GM12878 (cell line): ENCODE measurements at places on chromosomes 6 and 20. TPM values are rescaled to one million over a fixed set of nuclear protein-coding genes. Genes with fewer than 3 reads are reported as not detected.

- peaks cover 43% of the 10 kb centered on the region for H3K27me3 ChIP-seq
- H3K36me3 ChIP-seq, result no peaks in the 10 kb centered on the region
- H3K4me1 ChIP-seq, result no peaks in the 10 kb centered on the region
- H3K4me3 ChIP-seq, result no peak overlapping the region
- DNase-seq, result no peak
- H3K27ac ChIP-seq, result no peak overlapping the region
Observed at GRCh38 chr6:137497721-137498463, 3.7 kb upstream of the OLIG3 start.

Gene HAO1
- not detected in 2 replicates for total RNA-seq

DNA sequence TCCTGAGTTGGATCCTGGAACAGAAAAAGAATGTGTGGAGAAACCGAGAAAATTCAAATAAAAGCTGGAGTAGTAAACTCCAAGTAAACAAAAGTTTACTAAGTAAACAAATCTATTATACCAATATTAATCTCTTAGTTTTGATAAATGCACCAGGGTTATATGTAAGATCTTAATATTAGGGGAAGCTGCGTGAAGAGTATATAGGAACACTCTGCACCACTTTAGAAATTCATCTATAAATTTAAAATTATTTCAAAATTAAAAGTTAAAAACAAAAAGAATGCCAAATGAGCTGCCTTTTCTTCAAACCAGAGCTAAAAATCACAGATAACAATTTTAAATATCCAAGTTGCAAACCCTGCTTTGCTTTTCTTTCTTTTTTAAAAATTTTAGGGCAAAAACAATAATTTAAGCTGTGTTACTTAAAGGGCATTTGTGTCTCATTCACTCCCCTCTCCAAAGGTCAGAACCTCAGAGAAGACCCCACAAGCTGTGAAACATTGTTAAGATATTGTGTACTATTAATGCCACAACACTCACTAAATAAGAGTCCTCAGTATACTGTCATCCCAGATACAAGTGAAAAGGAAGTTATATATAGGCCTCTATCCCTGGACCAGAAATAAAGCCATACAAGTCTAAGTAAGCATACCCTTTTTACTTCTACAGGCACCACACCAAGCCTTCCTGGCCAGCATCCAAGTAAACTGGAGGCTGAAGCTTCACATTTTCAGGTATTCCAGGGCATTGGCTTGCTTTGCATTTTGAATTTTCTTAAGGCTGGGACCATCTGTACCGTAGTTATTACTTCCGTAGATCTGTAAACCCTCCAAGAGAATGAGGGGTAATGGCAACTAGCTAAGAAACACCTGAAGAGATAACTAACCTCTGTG, 7.0 kb downstream of the DNAAF9 start:
- H3K27me3 ChIP-seq, result no peaks in the 10 kb centered on the region
- H3K4me1 ChIP-seq, result no peaks in the 10 kb centered on the region
- no peaks in the 10 kb centered on the region for H3K36me3 ChIP-seq
- DNase-seq, result no peak
- no peak overlapping the region for H3K27ac ChIP-seq

GRCh38 chr20:56259948-56260347, 11.4 kb downstream of the MC3R start:
- DNase-seq, result no peak
- H3K4me1 ChIP-seq, result no peaks in the 10 kb centered on the region
- H3K4me3 ChIP-seq, result no peak overlapping the region
- H3K27me3 ChIP-seq, result no peaks in the 10 kb centered on the region
- no peak overlapping the region for H3K27ac ChIP-seq
- no peaks in the 10 kb centered on the region for H3K36me3 ChIP-seq

- no peak overlapping the region for H3K27ac ChIP-seq
- no peak overlapping the region for H3K4me3 ChIP-seq
- no peak for DNase-seq
- no peaks in the 10 kb centered on the region for H3K36me3 ChIP-seq
Observed at GRCh38 chr20:49513517-49513916, 31.0 kb upstream of the KCNB1 start.

DNA sequence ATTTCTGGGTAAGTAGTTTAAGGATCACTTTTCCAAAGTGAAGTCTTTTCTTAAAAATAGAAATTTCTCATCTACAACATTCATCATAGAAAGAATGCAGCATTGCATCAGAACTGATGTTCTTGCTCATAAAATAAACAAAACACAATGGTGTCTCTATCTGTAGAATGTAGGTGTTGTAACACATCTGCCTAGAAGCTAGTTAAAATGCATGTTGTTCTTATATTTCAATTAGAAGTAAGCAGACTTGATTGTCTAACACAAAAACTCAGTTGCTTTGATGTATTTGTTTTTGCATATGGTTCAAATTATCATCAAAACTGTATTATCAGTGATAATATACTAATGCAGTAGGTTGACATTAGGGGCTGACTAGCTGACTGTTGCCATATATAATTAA, 654.7 kb upstream of the FLRT3 start:
- no peaks in the 10 kb centered on the region for H3K27me3 ChIP-seq
- H3K4me1 ChIP-seq, result no peaks in the 10 kb centered on the region
- DNase-seq, result no peak

Gene PRR18
- total RNA-seq, result 8.2 and 8.8 TPM in 2 replicates

- H3K4me1 ChIP-seq, result no peaks in the 10 kb centered on the region
- no peaks in the 10 kb centered on the region; the same call in 1 of the 2 replicates for H3K27me3 ChIP-seq
- no peak overlapping the region for H3K27ac ChIP-seq
- no peak for DNase-seq
- no peak overlapping the region for H3K4me3 ChIP-seq
Observed at GRCh38 chr6:159308198-159308597, 139.0 kb downstream of the FNDC1 start.

GRCh38 chr6:133814797-133815196, 74.1 kb upstream of the TCF21 start:
- H3K36me3 ChIP-seq, result no peaks in the 10 kb centered on the region
- no peak for DNase-seq
- no peak overlapping the region for H3K27ac ChIP-seq
- H3K4me1 ChIP-seq, result no peaks in the 10 kb centered on the region
- H3K27me3 ChIP-seq, result no peaks in the 10 kb centered on the region
- no peak overlapping the region for H3K4me3 ChIP-seq

DNA sequence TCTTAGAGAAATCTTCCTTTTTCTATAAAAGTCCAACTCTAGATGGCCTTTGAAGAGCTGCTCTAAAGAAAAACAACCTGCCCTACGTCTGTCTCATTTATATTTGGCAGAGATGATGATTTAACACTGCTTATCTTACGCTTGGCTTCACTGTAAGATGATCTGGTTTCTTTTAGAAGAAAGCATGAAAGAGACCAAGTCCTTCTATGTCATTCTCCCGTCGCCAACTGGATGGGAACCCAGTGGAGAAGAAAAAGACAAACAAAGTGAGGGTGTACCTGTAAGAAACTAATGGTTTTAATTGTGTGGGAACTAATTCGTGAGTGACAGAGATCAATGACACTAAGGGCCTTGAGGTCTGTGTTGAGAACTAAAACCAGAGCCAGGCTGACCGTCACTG, 92.8 kb downstream of the MBOAT1 start:
- DNase-seq, result no peak
- H3K4me1 ChIP-seq, result no peaks in the 10 kb centered on the region; the same call in 1 of the 2 replicates
- no peak overlapping the region for H3K4me3 ChIP-seq
- no peaks in the 10 kb centered on the region for H3K27me3 ChIP-seq

- no peak overlapping the region for H3K27ac ChIP-seq
- H3K4me3 ChIP-seq, result no peak overlapping the region
- no peak for DNase-seq
- H3K4me1 ChIP-seq, result no peaks in the 10 kb centered on the region
- H3K27me3 ChIP-seq, result no peaks in the 10 kb centered on the region
- H3K36me3 ChIP-seq, result no peaks in the 10 kb centered on the region
Observed at GRCh38 chr6:127864701-127865100, 36.2 kb downstream of the THEMIS start.

DNA sequence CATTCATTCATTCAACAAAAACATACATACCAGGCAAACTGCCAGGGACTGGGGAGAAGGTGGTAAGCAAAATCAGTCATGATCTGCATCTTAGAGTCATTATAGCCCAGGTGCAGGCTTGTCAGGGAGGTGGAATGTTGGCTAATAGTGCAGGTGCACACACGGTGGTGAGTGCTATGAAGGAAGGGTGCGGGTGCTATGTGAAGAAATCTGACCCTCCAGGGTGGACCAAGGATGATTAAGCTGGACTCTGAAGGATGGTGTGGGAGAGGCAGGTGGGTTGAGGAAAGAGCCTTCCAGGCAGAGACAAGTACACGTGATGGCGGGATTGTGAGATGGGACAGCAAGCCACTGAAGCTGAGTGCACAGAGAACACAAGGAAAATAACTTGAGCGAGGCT, 77.4 kb downstream of the B3GAT2 start:
- H3K4me1 ChIP-seq, result no peaks in the 10 kb centered on the region
- H3K27ac ChIP-seq, result no peak overlapping the region
- no peaks in the 10 kb centered on the region for H3K27me3 ChIP-seq
- H3K36me3 ChIP-seq, result no peaks in the 10 kb centered on the region
- no peak overlapping the region for H3K4me3 ChIP-seq
- no peak for DNase-seq

Gene TSPO2
- total RNA-seq, result not detected in 2 replicates

DNA sequence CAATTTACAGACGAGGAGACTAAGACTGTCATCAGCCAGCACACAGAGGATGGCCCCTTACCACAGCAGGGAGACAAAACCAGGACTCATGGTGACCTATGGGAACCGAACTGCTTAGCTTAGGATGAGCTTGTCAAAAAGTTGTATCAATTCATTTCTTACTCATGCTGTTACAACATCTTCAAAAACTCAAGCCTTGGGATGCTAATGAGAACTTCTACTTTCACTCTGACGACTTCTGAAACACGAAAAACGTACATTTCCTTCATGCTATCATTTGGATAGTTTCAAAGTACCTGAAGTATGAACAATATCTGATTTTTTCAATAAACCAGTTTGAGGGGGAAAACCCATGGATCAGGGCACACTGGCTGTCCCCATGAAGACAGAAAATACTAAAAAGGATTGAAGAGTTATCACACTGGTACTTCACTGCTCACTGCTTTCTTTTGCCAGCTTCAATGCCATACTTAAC, 31.9 kb downstream of the HIVEP2 start:
- peak overlapping the region; percentile 27; the same call in 1 of the 2 replicates for H3K4me3 ChIP-seq
- peaks cover 32% of the 10 kb centered on the region for H3K4me1 ChIP-seq
- no peaks in the 10 kb centered on the region for H3K27me3 ChIP-seq
- peak overlapping the region; percentile 95 for H3K27ac ChIP-seq

DNA sequence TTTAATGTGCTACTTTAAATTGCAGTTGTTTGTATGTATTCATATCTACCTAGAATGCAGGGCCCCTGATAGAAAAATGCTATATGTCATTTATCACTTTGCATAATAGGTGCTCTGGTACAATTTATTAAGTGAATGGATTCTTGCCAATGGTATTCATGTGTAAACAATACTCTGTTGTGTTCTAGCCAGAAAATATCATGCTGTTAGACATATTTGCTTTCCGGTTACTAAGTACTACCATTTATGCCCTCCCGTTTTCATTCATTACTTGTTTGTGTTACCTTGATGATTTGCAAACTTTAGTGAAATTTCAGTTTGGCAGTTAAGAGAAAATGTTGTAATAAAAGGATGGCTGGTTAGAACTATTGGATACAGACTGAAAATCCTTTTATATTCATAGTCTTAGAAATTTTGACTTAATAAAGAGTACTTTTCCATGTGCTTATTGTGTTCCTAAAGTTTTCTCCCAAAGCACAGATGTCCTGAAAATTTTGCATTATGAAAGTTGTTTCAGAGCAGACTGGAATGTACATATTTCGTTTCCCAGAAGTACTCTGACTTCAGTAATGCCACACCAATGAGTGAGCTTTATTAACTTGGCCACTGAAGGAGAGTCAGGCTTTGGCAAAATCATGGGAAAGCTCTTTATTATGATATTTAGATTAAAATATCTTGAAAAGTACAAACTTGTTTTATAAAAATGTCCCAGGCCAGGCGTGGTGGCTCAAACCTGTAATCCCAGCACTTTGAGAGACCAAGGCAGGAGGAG, 31.5 kb downstream of the RPF2 start:
- H3K27ac ChIP-seq, result no peak overlapping the region
- no peak overlapping the region for H3K4me3 ChIP-seq
- H3K27me3 ChIP-seq, result no peaks in the 10 kb centered on the region
- H3K36me3 ChIP-seq, result peaks cover 9% of the 10 kb centered on the region; the same call in 1 of the 2 replicates
- H3K4me1 ChIP-seq, result no peaks in the 10 kb centered on the region

GRCh38 chr6:52183131-52183713, 3.0 kb upstream of the IL17A start:
- no peak overlapping the region for H3K4me3 ChIP-seq
- DNase-seq, result no peak
- peaks cover 35% of the 10 kb centered on the region for H3K4me1 ChIP-seq
- no peak overlapping the region for H3K27ac ChIP-seq

Gene BPI
- total RNA-seq, result not detected in 2 replicates

Gene BLTP3A
- total RNA-seq, result 15.1 and 16.7 TPM in 2 replicates

Gene TGM2
- 1.2 and 1.8 TPM in 2 replicates for total RNA-seq

Gene MLN
- not detected in 2 replicates for total RNA-seq

GRCh38 chr6:106773522-106773921, 144.1 kb downstream of the QRSL1 start:
- H3K4me1 ChIP-seq, result no peaks in the 10 kb centered on the region
- no peaks in the 10 kb centered on the region for H3K36me3 ChIP-seq
- H3K27me3 ChIP-seq, result no peaks in the 10 kb centered on the region
- H3K27ac ChIP-seq, result no peak overlapping the region

Gene CCDC170
- 0.11 TPM in 1 of 2 replicates, not detected in the other for total RNA-seq

GRCh38 chr6:15184441-15184861, 61.4 kb upstream of the JARID2 start:
- no peaks in the 10 kb centered on the region for H3K36me3 ChIP-seq
- H3K27me3 ChIP-seq, result no peaks in the 10 kb centered on the region
- no peak overlapping the region for H3K27ac ChIP-seq
- peak; percentile 15 for DNase-seq
- H3K4me3 ChIP-seq, result no peak overlapping the region

GRCh38 chr20:41064377-41064776, 35.8 kb downstream of the TOP1 start:
- H3K27ac ChIP-seq, result peak overlapping the region; percentile 62
- peaks cover 25% of the 10 kb centered on the region for H3K36me3 ChIP-seq
- peak; percentile 68 for DNase-seq
- no peak overlapping the region for H3K4me3 ChIP-seq

Gene SNAI1
- total RNA-seq, result 0.33 and 0.43 TPM in 2 replicates

- H3K4me3 ChIP-seq, result no peak overlapping the region
- H3K27me3 ChIP-seq, result no peaks in the 10 kb centered on the region
- no peaks in the 10 kb centered on the region for H3K36me3 ChIP-seq
- H3K27ac ChIP-seq, result no peak overlapping the region
Observed at GRCh38 chr6:14721103-14721758, 524.6 kb upstream of the JARID2 start.

- DNase-seq, result no peak
- no peak overlapping the region for H3K4me3 ChIP-seq
- no peaks in the 10 kb centered on the region for H3K36me3 ChIP-seq
- no peaks in the 10 kb centered on the region for H3K27me3 ChIP-seq
- no peak overlapping the region for H3K27ac ChIP-seq
- no peaks in the 10 kb centered on the region for H3K4me1 ChIP-seq
Observed at GRCh38 chr6:137013738-137014602, 30.8 kb downstream of the IL20RA start.
